ENCODE measurements at places on chromosomes 16 and 17.
A peak's percentile ranks its signal among the peaks of the same experiment; 100 is the strongest.

- H3K4me1 ChIP-seq = peaks cover 21% of the 10 kb centered on the region
- peak overlapping the region; percentile 89 for H3K4me3 ChIP-seq
- peak overlapping the region; percentile 84 for H3K27ac ChIP-seq
Observed at GRCh38 chr17:75130059-75130631, 1.4 kb downstream of the NT5C start.

GRCh38 chr17:2735896-2736295 is 13.6 kb downstream of the CCDC92B start:
- no peak for DNase-seq
- peaks cover 5% of the 10 kb centered on the region for H3K27me3 ChIP-seq
- no peak overlapping the region for H3K27ac ChIP-seq
- H3K36me3 ChIP-seq = no peaks in the 10 kb centered on the region
- no peak overlapping the region for H3K4me3 ChIP-seq

GRCh38 chr17:82167028-82167427 is 45.6 kb downstream of the CCDC57 start:
- no peak overlapping the region for H3K27ac ChIP-seq
- no peak for DNase-seq
- H3K4me3 ChIP-seq = no peak overlapping the region
- peaks cover 13% of the 10 kb centered on the region for H3K36me3 ChIP-seq

DNA sequence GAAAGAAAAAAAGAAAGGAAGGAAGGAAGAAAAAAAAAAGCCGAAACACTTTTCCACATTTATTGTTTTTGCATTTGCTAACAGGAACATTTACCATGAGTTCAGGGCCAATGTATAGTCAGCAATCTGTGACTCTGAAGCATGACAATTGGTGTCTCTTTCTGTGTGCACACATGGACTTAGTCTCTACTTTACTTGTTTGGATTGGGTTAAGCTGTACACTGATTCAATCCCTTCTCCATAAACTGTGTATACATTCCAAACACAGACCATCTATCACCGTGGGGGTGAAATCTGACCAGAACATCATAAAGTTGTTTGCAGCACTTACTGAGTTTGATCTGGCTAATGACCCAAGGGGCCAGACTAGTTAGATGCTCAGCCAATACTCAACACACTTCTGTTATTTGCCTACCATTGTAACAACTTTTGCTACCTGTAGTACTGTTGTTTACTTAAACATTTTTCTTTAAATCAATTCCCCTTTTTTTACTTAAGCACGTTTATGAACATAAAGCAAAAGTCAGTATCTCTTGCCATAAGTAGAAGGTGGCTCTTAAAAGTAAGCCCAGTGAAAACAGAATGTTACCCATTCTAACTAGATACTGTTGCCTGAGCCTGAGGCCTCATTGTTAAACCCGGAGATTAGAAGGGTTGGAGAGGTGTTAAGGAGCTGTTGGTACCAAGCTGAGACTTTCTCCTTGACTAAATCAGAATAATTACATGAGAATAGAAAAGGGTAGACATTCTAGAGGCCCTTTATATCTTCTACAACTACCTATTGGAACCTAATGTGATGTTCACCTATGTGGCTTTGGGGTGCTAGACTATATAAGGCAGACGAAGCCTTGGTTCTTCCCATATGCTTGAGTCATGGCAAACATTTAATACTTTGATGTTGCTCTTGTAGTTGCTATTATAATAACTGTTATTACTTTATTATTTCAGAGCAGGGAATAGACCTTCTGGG is 41.8 kb downstream of the SCNN1B start:
- H3K4me1 ChIP-seq = no peaks in the 10 kb centered on the region
- H3K36me3 ChIP-seq = no peaks in the 10 kb centered on the region
- no peak for DNase-seq

DNA sequence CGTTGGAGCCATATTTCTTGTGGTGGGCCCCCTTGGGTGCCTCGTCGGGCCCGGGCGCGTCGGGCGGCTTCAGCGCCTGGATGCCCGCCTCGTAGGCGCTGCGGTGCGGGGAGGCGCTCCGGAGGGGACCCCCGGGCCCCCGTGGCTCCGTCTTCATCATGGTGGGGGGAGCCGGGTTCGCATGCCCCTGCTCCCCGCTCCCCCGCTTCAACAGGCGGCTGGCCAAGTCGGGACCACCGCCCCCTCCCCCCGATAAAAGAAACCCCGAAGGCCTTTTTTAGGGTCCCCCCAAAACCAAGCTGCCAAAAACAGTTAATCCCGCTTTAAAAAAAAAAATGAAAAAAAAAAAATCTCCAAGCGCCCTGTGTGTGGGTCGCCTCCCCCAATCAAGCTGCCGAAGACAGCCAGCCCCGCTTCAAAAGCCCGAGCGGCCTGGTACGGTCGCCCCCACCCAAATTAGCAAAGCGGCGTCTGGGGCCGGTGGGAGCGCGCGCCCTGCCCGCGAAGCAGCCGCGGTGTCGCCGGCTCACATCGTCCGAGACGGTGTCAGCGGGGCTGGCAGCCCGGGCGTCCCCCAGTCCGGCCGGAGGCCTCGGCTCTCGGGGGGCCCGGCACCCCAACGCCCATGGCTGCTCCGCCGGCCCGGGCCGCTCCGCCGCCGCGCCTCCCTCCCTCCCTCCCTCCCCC is at the start of gene PPP1R9B:
Gene PPP1R9B, minus strand, starts transcription at position 324 of the 687 bp plus-strand sequence. Its CDS starts 164 bp downstream, at position 160.
- H3K4me1 ChIP-seq = peaks cover 39% of the 10 kb centered on the region
- DNase-seq = no peak
- peak within 1 kb of the TSS; percentile 98 for H3K4me3 ChIP-seq
- H3K27me3 ChIP-seq = no peaks in the 10 kb centered on the region
